Daoy (cell line): ENCODE measurements at places on chromosomes 7 and 10. TPM values are rescaled to one million over a fixed set of nuclear protein-coding genes. Genes with fewer than 3 reads are reported as not detected.

Gene OR13A1
- not detected in 2 replicates for total RNA-seq

Gene WNT8B
- not detected in 2 replicates for total RNA-seq

Gene RELN
- 1.7 and 2.4 TPM in 2 replicates for total RNA-seq

Gene PRPS1L1
- total RNA-seq: not detected in 2 replicates

Gene CALY
- total RNA-seq: not detected in 2 replicates

Gene AGAP3
- 41.6 and 72.6 TPM in 2 replicates for total RNA-seq

Gene EPHB4
- total RNA-seq: 57.5 and 62.5 TPM in 2 replicates

Gene PPP1R17
- not detected in 2 replicates for total RNA-seq

Gene MSMB
- total RNA-seq: not detected in 2 replicates

Gene SDK1
- total RNA-seq: 4.2 and 5.0 TPM in 2 replicates

Gene C10orf143
- 0.03 and 0.46 TPM in 2 replicates for total RNA-seq

Gene PNPLA8
- 40.6 and 46.9 TPM in 2 replicates for total RNA-seq

Gene ZNF33A
- 4.8 and 11.0 TPM in 2 replicates for total RNA-seq
